SW 1271 (cell line): ENCODE measurements at places on chromosomes 12 and 14.
A peak's percentile ranks its signal among the peaks of the same experiment; 100 is the strongest.

- DNase-seq, result no peak
Measured at GRCh38 chr12:591167-592023, 71.8 kb downstream of the NINJ2 start.

DNA sequence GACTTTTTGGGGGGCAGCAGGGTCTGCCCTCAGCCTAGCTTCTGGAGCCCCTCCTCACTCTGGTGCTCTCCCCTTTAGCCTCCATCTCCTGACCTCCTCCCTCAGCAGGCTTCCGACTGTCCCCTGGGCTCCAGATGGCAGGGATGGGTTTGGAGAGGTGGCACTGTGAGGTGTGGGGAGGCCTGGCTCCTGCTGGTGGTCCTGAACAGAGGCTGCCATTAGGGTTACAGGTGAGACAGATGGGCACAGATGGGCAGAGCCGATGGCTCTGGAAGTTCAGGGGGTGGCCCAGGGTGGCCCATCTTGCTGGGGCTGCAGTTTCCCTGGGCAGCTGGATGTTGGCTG lies 68.5 kb upstream of the BEGAIN start:
- no peak for DNase-seq

GRCh38 chr12:124527861-124528561 lies 39.4 kb downstream of the NCOR2 start:
- no peak for DNase-seq

- DNase-seq, result no peak
Measured at GRCh38 chr12:15320881-15321280, 1.4 kb upstream of the PTPRO start.

GRCh38 chr14:105192866-105193731 lies 12.0 kb upstream of the NUDT14 start:
- DNase-seq, result no peak

GRCh38 chr12:112401903-112402498 lies 7.4 kb downstream of the RPL6 start:
- no peak for DNase-seq

GRCh38 chr12:46874642-46875041 lies 48.8 kb upstream of the SLC38A4 start:
- DNase-seq, result no peak

- no peak for DNase-seq
Measured at GRCh38 chr12:1812650-1813302, 7.6 kb upstream of the LRTM2 start.

GRCh38 chr12:72000969-72001648 lies 62.5 kb downstream of the TPH2 start:
- no peak for DNase-seq

DNA sequence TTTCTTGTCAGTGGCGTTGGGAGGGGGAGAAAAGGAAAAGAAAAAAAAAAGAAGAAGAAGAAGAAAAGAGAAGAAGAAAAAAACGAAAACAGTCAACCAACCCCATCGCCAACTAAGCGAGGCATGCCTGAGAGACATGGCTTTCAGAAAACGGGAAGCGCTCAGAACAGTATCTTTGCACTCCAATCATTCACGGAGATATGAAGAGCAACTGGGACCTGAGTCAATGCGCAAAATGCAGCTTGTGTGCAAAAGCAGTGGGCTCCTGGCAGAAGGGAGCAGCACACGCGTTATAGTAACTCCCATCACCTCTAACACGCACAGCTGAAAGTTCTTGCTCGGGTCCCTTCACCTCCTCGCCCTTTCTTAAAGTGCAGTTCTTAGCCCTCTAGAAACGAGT lies 1.9 kb downstream of the ASCL1 start:
- no peak for DNase-seq

DNA sequence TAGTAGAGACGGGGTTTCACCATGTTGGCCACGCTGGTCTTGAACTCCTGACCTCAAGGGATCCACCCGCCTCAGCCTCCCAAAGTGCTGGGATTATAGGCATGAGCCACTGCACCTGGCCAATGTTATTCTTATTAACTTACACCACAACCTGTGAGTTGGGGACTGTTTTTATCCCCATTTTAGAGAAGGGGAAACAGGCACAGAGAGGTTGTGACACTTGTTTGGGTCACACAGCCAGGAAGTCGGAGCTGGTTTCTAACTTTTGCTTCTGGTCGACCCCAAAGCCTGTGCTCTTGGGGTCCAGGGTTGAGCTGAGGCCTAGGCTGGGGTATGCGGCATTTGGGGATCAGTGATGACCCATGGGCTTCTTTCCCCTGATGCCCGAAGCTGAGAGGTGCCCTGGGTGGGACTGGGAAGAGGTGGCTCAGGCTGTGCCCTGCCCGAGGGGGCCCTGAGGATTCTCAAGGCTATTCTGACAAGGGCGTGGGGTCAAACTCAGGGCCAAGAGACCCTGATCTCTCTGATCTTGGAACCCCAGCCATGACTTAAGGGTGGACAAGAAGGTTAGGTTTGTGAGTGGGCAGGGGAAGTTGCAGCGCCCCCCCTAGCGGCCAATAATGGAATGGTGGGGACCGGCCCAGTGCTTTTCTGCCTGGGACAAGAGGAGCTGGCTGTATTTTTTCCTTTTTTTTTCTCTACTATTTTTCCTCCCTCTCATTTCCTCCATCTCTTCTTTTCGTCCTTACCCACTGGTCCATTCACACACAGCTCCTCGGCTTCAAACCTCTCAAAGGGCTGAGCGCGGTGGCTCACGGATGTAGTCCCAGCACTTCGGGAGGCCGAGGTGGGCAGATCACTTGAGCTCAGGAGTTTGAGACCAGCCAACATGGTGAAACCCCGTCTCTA lies 3.0 kb downstream of the SDSL start:
- DNase-seq, result peak; percentile 64

DNA sequence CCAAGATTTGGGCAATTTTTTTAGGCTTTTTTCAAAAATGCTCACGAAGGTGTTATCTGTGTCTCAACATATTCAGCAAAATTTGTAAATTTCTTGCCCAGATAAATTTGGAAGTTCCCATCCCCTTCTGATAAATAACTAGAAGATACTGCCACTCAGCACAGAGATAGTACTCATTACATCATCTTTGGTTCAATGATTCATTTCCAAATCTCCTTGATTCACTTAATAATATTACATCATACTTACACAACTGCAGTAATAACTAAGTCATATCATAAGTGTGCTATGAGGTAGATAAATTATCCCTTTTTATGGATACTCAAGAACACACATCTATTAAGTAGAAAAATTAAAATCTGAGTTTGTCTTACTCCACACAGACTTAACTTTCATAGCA lies 89.4 kb downstream of the RPAP3 start:
- DNase-seq, result no peak

GRCh38 chr14:61350427-61351270 lies 29.3 kb downstream of the PRKCH start:
- no peak for DNase-seq

DNA sequence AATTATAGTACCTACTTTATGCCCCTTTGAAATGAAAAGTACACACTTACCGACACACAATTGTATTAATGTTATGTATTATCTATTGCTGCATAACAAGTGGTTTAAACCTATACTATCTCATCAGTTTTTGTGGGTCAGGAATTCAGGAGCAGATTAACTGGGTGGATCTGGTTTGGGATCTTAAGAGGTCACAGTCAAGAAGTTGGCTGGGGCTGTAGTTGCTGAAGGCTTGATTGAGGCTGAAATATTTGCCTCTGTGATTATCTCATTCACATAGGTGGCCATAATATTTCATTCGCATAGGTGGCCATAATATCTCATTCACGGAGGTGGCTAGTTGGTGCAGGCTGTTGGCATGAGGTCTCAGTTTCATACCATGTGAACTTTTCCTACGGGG lies 5.7 kb downstream of the METTL25 start:
- no peak for DNase-seq

GRCh38 chr14:85545738-85546137 lies 15.8 kb downstream of the FLRT2 start:
- DNase-seq, result no peak

DNA sequence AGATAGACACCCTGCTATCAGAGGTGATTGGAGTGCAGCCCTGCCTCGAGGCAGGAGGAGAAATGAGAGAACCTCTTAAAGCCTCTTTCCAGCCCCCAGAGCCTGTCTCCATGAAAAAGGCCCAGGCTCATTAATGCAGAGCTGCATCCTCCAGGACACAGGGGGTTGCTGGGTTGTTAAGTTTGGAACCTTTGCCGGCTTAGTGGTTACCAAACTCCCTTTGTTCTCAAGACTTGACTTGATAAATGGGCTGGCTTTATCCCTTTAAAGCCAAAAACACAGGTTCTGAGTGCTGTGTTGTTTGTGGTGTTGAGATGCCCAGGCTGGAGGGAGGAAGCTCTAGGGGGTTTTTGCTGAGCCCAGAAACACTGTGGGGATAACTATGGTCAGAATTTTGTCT lies 71.0 kb downstream of the DAD1 start:
- DNase-seq, result no peak

- peak; percentile 73 for DNase-seq
Measured at GRCh38 chr12:96578526-96579125, 89.2 kb downstream of the CFAP54 start.

GRCh38 chr12:49027846-49028555 lies 9.4 kb upstream of the PRKAG1 start:
- no peak for DNase-seq

GRCh38 chr14:81416194-81416952 lies 16.2 kb upstream of the STON2 start:
- DNase-seq, result no peak

- no peak for DNase-seq
Measured at GRCh38 chr14:51089278-51089677, 5.6 kb downstream of the TRIM9 start.

GRCh38 chr14:98704441-98704840 lies 567.6 kb downstream of the BCL11B start:
- DNase-seq, result no peak

- no peak for DNase-seq
Measured at GRCh38 chr14:54396183-54396492, 669 bp upstream of the CDKN3 start.
